Ovary (tissue), 10 donors: ENCODE measurements at places on chromosomes 5 and 9. TPM values are rescaled to one million over a fixed set of nuclear protein-coding genes. Genes with fewer than 3 reads are reported as not detected.

GRCh38 chr5:121698690-121699089 lies 153.0 kb upstream of the FTMT start:
- no peak for DNase-seq

GRCh38 chr5:128636361-128636760 lies 98.3 kb upstream of the FBN2 start:
- DNase-seq, result no peak

DNA sequence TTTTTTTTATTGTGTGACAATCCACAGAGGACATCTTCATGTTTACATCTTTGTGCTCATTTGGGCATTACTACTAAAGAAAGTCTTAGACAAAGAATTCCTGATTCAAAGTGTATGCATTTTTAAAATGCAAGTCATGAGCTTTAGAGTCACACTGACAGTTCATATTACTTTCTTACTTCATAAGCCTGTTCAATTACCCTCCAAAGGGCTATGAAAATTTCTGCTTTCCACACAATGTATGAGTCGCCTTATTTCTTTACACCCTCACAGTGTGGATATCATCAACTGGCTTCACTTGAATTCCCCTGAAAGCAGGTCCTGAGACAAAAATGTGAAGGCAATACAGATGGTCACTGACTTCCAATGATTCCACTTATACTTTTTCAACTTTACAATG lies 280.4 kb upstream of the PTGER4 start:
- DNase-seq, result no peak

DNA sequence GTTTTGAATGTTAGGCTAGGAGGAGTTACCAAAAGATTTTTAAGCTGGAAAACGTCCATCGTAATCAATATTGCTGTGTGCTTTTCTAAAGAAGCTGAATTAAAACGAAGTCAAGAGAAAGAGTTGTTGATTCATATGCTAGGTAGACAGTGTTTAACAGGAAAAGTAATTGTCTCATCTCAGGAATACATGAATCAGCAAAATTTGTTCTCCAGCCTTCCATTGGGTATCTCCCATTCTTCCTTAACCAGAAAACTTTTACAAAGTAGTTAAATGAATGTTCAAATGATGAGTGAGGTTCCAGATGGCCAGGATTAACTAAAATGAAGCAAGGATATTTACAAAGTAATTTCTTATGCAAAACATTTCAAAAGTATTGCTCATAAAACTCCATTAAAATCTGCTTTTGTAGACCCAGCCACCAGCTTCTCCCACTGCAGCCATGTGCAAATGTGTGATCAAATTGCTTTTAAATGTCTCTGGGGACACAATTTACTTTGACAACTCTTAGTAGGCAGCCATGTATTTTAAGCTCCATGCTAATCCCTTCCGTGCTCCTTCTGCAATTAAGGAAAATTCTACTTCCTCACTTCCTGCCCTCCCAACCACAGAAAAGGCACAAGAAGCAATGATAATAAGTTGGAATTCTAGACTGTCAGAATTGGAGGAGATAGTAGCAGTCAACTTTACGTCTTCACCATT lies 121.2 kb downstream of the HTR4 start:
- DNase-seq, result no peak

GRCh38 chr9:132791699-132792240 lies 86.3 kb downstream of the AK8 start:
- DNase-seq, result no peak

GRCh38 chr9:127424676-127424999 lies 456 bp downstream of the ZNF79 start:
- DNase-seq, result no peak

SLC45A2 gene
- total RNA-seq, result not detected

PKD2L2 gene
- total RNA-seq, result not detected

WDR36 gene
- total RNA-seq, result 36.9 TPM

OR1K1 gene
- total RNA-seq, result not detected
